Upper lobe of left lung (tissue), 6 donors: ENCODE measurements at places on chromosomes 3 and 15. TPM values are rescaled to one million over a fixed set of nuclear protein-coding genes. Genes with fewer than 3 reads are reported as not detected.
A peak's percentile ranks its signal among the peaks of the same experiment; 100 is the strongest.

DNA sequence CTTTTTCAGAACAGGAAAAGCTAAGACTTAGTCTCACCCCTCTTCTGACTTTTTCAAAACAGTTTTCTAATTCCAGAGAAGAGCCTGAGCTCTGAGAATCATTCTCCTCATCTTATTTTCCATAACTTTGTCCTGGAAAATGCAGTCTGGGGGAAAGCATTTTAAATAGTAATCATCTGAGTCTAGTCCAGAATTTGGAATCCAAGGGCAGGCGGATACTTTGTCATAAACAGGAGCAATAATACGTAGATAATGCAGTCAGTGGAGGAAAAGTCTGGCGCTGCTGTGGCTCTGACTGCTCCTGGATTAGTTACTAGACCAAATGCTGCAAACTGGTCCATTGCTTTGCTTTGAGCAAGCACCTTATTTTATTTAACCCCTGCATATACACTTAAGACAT, 285.0 kb downstream of the THSD4 start:
- no peaks in the 10 kb centered on the region for H3K4me1 ChIP-seq
- no peak overlapping the region for H3K4me3 ChIP-seq
- H3K27me3 ChIP-seq, result no peaks in the 10 kb centered on the region
- H3K27ac ChIP-seq, result no peak overlapping the region
- no peak for DNase-seq

GRCh38 chr3:127746400-127747057, 73.8 kb downstream of the ABTB1 start:
- H3K27me3 ChIP-seq, result no peaks in the 10 kb centered on the region
- H3K4me1 ChIP-seq, result peaks cover 49% of the 10 kb centered on the region
- peak overlapping the region; percentile 60 for H3K27ac ChIP-seq

DNA sequence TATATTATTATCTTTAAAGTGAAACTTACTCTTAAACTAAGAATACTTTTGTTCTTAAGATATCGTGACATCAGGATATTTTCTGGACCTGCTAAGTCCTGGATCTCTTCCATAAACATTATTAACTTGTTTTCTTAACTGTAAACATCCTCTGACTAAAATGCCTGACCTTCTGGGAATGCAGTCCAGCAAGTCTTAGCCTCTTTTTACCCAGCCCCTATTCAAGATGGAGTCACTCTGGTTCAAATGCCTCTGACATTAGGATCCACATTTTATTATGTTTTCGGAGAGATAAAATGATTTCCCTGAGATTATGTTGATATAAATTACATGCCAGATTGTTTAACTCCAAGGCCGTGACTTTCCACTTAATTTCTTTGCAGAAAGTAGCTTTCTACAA, 37.6 kb downstream of the OSTN start:
- no peaks in the 10 kb centered on the region for H3K36me3 ChIP-seq
- no peak for DNase-seq
- no peaks in the 10 kb centered on the region for H3K27me3 ChIP-seq
- H3K4me1 ChIP-seq, result no peaks in the 10 kb centered on the region
- H3K4me3 ChIP-seq, result no peak overlapping the region
- no peak overlapping the region for H3K27ac ChIP-seq

DNA sequence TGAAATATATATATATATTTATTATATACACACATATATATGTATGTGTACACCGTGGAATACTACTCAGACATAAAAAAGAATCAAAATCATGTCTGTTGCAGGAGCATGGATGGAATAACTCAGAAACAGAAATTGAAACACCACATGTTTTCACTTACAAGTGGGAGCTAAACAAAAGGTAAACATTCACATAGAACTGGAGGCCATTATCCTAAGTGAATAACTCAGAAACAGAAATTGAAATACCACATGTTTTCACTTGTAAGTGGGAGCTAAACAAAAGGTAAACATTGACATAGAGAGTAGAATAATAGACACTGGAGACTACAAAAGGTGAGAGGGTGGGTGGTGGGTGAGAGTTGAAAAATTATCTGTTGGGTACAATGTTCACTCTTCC, 171.5 kb upstream of the GOLIM4 start:
- no peaks in the 10 kb centered on the region for H3K36me3 ChIP-seq
- H3K4me3 ChIP-seq, result no peak overlapping the region
- H3K27me3 ChIP-seq, result no peaks in the 10 kb centered on the region
- H3K4me1 ChIP-seq, result no peaks in the 10 kb centered on the region
- no peak overlapping the region for H3K27ac ChIP-seq
- no peak for DNase-seq

GYG1 gene
- total RNA-seq, result 10.5 TPM

DNA sequence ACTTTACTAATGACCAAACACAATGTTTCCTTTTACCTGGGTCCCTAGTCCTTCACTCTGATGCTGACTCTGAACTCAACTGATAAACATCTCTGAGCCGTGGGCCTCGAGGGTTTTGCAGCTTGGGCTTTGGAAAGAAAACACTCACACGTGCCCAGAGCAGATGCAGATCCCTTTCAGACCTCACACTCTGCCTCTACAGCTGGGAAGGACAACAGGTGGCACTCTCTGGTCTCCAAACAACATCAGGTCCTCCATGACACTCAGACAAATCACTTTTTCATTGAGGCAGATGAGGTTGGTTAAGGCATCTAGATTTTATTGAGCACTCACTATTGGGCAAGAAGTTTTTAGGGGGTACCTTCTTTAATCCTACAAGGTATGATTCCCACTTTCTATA, 64.7 kb upstream of the NTRK3 start:
- no peak overlapping the region for H3K27ac ChIP-seq
- H3K36me3 ChIP-seq, result no peaks in the 10 kb centered on the region
- H3K4me1 ChIP-seq, result no peaks in the 10 kb centered on the region
- DNase-seq, result no peak

GRCh38 chr3:151152455-151153079, 50.4 kb downstream of the GPR171 start:
- DNase-seq, result no peak
- no peak overlapping the region for H3K4me3 ChIP-seq
- H3K27me3 ChIP-seq, result no peaks in the 10 kb centered on the region
- no peak overlapping the region for H3K27ac ChIP-seq

DNA sequence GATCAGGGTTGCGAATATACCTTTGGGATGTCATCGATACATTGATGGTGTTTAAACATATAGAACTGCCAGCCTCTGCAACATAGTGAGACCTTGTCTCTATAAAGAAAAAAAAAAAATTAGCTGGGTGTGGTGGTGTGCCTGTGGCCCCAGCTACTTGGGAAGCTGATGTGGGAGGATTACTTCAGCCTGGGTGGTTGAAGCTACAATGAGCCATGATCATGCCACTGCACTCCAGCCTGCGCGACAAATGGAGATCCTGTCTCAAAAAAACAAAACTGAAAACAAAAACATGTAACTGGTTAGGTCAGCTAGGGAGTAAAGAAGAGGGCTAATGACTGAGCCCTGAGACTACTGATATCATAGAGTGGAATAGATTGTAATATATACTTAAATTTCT, 30.7 kb upstream of the MGA start:
- H3K4me3 ChIP-seq, result no peak overlapping the region
- H3K27me3 ChIP-seq, result no peaks in the 10 kb centered on the region
- DNase-seq, result no peak
- H3K27ac ChIP-seq, result no peak overlapping the region
- no peaks in the 10 kb centered on the region for H3K36me3 ChIP-seq

- no peaks in the 10 kb centered on the region for H3K36me3 ChIP-seq
- no peaks in the 10 kb centered on the region for H3K4me1 ChIP-seq
- H3K27me3 ChIP-seq, result no peaks in the 10 kb centered on the region
- no peak overlapping the region for H3K4me3 ChIP-seq
- DNase-seq, result no peak
- H3K27ac ChIP-seq, result no peak overlapping the region
These were observed 164.3 kb upstream of the VEPH1 start for GRCh38 chr3:157667493-157667892.

DNA sequence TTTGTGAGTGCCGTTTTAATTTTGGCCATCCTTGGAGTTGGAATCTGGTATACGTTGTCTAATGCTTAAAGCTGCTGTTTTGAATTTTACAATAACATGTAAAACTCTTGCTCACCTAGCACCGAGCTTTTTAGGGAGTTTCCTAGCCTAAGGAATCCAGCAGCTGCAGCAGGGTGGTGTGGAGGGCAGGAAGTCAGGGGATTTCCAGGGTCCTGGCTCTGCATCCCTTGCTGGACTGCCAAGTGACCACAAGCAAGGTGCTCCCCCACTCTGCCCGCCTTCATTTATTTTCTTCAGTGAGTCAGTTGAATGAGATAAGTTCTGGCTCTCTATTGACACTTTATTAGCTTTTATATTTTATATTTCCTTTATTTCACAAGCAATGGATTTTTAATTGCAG, 113.7 kb downstream of the ATG7 start:
- no peaks in the 10 kb centered on the region for H3K36me3 ChIP-seq
- H3K4me3 ChIP-seq, result no peak overlapping the region
- peaks cover 12% of the 10 kb centered on the region for H3K4me1 ChIP-seq
- H3K27ac ChIP-seq, result no peak overlapping the region

DNA sequence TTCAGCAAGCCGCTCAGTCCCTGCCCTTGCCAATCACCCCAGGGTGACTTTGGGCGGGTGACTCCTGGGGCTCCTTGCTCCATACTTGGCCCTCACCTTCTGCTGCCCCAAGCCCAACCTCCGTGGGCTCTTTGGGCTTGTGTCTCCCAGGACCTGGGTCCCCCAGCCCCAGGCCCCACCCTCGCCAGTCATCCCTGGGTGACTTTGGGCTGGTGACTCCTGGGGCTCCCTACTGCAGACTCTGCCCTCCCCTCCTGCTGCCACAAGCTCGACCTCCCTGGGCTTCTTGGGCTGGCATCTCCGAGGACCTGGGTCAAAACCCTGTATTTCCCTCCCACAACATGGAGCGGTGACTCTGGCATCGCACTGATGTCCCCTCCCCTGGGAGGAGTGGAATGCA, 151.5 kb downstream of the GOLGA6L4 start:
- H3K36me3 ChIP-seq, result no peaks in the 10 kb centered on the region
- no peak overlapping the region for H3K4me3 ChIP-seq
- H3K4me1 ChIP-seq, result no peaks in the 10 kb centered on the region
- DNase-seq, result peak; percentile 51

DNA sequence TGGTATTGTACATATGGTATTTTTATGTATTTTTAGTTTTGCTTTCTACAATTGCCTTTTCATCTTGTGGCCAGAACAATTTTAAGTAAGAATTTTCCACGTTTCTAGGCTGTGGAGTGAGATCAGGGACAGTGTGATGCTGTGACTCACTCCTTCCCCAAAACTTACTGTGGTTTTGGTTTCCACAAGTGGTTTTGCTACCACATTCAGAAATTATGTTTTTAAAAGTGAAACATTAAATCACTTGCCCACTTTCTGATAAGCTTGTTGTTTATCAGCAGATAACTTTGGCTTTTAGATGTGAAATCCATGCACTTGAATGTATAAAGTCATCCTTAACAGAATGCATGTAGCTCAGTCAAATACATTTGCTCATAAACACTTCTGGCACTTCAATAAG, 192.2 kb upstream of the THRB start:
- no peak overlapping the region for H3K27ac ChIP-seq
- DNase-seq, result no peak
- H3K4me1 ChIP-seq, result peaks cover 5% of the 10 kb centered on the region
- no peaks in the 10 kb centered on the region for H3K27me3 ChIP-seq

- no peak for DNase-seq
- peaks cover 10% of the 10 kb centered on the region for H3K4me1 ChIP-seq
- H3K27ac ChIP-seq, result no peak overlapping the region
These were observed 7.1 kb upstream of the PXK start for GRCh38 chr3:58325525-58325992.

LMAN1L gene
- 1.0 TPM for total RNA-seq

GRCh38 chr15:47618241-47618640, 99.1 kb upstream of the SEMA6D start:
- no peak for DNase-seq
- H3K27ac ChIP-seq, result no peak overlapping the region
- H3K27me3 ChIP-seq, result no peaks in the 10 kb centered on the region
- no peaks in the 10 kb centered on the region for H3K36me3 ChIP-seq
- H3K4me3 ChIP-seq, result no peak overlapping the region

GRCh38 chr3:86921971-86922680, 68.8 kb downstream of the VGLL3 start:
- no peaks in the 10 kb centered on the region for H3K27me3 ChIP-seq
- no peak for DNase-seq
- H3K4me3 ChIP-seq, result no peak overlapping the region
- H3K36me3 ChIP-seq, result no peaks in the 10 kb centered on the region
- no peak overlapping the region for H3K27ac ChIP-seq

GRCh38 chr15:80127911-80128310, 24.9 kb upstream of the FAH start:
- no peak overlapping the region for H3K27ac ChIP-seq
- DNase-seq, result no peak
- no peaks in the 10 kb centered on the region for H3K4me1 ChIP-seq
- no peak overlapping the region for H3K4me3 ChIP-seq
- peaks cover 62% of the 10 kb centered on the region for H3K36me3 ChIP-seq
- H3K27me3 ChIP-seq, result no peaks in the 10 kb centered on the region

- no peaks in the 10 kb centered on the region for H3K36me3 ChIP-seq
- no peak overlapping the region for H3K4me3 ChIP-seq
- H3K4me1 ChIP-seq, result no peaks in the 10 kb centered on the region
- no peak for DNase-seq
- no peak overlapping the region for H3K27ac ChIP-seq
These were observed 114.4 kb downstream of the TP63 start for GRCh38 chr3:189745622-189746021.

DNA sequence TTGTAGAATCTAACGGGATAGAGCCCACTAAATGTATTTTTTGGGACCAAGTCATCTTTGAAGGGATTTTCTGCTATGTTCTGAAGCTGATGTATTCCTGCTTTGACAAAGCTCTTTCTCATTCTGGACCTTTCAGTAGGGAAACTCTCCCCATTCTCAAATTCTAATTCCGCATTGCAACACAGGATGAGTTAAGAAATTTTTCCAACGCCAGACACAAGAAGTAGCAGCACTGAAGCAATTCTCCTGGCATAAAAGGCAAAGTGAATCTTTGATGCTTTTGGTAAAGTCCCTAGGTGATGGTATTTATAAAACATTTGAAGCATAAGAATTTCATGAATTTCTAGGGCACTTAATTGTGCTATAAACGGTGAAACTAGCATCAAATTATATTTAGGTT, 76.8 kb downstream of the ZPLD1 start:
- H3K36me3 ChIP-seq, result no peaks in the 10 kb centered on the region
- H3K4me1 ChIP-seq, result no peaks in the 10 kb centered on the region
- H3K27ac ChIP-seq, result no peak overlapping the region
- no peak overlapping the region for H3K4me3 ChIP-seq

DNA sequence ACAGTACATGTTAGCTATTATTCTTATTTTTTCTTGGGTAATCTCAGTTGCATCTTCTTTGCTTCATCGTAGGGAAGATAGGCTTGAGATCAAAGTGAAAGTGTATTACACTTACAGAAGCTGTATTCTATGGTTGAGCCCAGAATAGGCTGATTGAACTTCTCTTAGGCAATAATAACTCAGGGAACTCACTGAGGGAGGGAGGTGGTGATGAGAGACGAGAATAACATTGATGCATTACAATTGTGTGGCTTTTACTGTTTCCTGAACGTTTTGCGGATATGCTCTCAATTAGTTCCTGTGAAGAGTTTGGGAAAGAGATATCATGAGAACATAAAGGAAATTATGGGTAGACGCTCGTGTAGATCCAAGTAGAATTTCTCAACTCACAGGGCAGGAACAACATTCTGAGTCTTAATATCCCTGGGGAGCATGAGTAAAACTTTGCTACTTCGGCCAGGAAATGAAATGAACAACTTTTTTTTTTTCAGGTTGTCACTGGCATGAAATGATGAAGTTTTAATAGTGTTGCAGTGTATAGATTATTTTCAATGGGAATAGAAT, 302.2 kb downstream of the TUSC7 start:
- no peak overlapping the region for H3K27ac ChIP-seq
- no peaks in the 10 kb centered on the region for H3K36me3 ChIP-seq
- no peaks in the 10 kb centered on the region for H3K27me3 ChIP-seq
- H3K4me1 ChIP-seq, result no peaks in the 10 kb centered on the region
- no peak overlapping the region for H3K4me3 ChIP-seq
- DNase-seq, result no peak
